ENCODE measurements at places on chromosomes 7 and 10.

GRCh38 chr7:128868624-128869137, 6.0 kb downstream of the ATP6V1F start:
- no peak for DNase-seq

DNA sequence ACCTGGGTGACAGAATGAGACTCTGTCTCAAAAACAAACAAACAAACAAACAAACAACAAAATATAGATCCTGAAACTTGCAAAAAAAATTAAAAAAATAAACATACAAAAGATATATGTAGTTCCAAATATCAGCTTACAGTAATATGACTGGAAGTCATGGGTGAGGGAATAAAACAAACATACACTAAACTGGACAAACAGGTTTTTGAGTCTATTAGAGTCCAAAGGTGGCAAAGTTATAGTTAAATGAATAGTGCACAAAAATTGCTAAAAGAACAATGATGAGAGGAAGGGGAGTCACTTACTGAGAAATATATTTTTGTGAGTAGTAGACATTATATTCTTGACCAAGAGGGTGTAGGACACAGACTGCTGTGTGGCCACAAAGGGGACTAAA, 16.7 kb upstream of the RSBN1L start:
- DNase-seq = no peak

- no peak for DNase-seq
Measured at GRCh38 chr10:90167174-90168064, 466.0 kb downstream of the KIF20B start.

DNA sequence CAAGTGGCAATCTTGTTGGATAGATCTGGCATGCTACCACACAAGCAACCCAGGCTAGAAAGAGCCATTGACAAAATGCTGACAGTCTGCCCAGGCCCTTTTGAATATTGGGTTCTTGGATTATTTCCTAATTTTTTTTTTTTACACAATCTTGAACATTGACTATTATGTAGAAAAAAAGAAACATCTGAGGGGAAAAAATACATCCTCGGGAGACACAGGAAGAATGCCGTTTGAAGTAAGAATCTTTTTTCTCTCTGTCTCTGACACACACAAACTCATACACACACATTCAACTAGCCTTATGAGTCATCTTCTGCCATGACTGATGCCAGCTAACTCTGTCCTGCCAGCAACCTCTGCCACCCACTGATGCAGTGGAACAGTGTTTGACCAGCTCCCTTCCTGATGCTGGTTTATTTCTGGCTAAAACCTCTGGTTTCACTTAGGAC, 47.2 kb downstream of the SORBS1 start:
- no peak for DNase-seq

DNA sequence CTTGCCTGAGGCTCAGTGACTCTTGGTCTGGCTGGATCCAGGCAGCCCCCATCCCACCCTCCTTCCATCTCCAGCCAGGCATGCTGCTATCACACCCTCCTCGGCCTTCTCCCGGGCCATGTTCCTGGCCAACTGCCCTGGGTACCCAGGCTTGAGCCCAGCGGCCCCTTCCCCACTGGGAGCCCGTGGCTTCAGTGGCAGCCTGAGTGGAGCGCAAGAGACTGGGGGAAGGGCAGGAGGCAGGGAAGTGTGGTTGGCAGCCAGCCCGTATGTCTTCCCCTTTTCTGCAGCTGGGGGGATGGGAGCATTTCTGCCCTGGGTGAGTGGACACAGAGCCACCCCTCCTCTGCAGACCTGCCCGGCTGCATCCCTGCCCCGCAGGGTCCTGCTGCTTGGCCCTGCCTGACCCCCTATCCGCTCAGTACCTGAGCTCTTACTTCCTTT, 148.5 kb downstream of the ARHGAP22 start:
- DNase-seq = peak; percentile 56

DNA sequence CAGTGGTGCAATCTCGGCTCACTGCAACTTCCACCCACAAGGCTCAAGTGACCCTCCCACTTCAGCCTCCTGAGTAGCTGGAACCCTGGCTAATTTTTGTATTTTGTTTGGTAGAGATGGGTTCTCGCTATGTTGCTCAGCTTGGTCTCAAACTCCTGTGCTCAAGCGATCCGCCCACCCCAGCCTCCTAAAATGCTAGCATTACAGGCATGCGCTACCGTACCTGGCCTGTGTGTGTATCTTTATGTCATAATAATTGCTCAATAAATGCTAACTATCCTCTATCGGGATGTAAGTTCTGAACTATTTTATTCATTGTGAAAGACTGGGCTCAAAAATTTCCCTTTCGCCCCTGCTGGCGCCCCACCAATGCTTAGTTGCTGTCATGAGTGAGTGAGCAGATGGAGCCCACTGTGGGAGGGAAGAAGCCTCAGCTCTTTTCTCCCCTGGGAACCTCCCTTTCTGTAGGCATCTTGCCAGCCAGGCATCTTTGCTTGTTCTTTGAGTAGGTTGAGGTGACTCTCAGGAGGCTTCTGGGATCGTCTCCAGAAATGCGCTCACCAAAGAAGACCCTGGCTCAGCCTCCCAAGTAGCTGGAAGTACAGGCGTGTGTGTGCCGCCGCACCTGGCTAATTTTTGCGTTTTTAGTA, 38.3 kb downstream of the CAMK1D start:
- DNase-seq = no peak

DNA sequence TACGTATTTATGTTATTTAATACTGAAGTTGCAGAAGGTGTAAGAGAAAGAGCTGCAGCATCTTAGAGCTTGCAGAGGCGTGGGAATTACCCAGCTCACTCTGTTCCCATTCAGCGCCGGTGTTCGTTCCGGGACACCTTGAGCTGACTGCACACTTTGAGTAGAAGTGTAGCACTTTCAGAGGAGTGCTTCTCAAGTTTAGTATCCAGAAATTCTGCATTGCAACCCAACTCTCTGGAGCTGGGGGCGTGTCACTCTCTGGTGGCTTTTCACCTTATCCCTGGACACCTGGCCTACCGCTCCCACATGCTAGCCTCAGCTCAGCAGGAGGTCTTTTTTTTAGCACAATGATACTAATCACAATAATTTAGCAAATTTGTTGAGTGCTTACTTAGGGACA, 66.4 kb upstream of the SHH start:
- no peak for DNase-seq

DNA sequence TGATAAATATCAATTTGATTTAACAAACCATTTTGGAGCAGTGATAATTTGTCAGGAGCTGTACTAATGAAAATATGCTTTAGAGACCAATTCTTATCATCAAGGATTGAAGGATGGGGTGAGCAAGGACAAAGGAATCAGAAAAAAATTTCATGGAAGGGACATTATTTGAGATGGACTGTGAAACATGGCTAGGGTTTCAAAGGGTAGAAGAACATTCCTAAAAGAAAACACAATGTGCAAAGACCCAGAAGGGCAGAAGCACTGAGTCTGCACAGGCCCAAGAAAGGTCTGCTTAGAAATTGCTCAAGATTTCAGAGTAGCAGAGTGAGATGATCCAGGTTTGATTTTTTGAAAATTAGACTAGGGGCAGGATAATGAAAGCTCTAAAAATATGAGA, 174.5 kb downstream of the LRRN3 start:
- no peak for DNase-seq

Measured in renal pelvis (tissue), 12 donors.